ENCODE measurements at places on chromosomes 2 and 18. TPM values are rescaled to one million over a fixed set of nuclear protein-coding genes. Genes with fewer than 3 reads are reported as not detected.

DNA sequence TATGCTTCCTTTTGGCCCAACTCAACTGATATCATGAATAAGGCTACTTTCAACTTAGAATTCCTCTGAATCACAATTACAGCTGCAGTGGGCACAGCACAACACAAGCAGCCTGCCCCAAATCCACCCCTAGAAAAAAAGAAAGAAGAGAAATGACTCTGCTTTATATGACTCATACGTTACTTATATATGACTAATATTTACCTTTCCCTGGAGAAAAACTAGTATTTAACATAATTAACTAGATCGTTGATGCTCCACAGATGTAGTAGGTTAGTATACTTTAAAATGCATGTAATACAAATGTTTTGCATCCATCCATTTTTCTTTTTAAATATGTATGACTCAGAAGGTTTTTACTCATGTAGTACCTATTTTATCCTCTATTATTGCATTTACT is 133.3 kb upstream of the UNC80 start:
- no peak for DNase-seq

GRCh38 chr2:106068451-106068850 is 125.7 kb downstream of the UXS1 start:
- no peak for DNase-seq

Gene RBMS1
- total RNA-seq, result 41.3 TPM

Gene BCL2L11
- total RNA-seq, result 35.9 TPM
